Stimulated activated naive CD4-positive, alpha-beta T cell treated with Interleukin-2 at 50 U/mL for 16 hours (primary cell): ENCODE measurements at places on chromosomes 16 and 17.
A peak's percentile ranks its signal among the peaks of the same experiment; 100 is the strongest.

DNA sequence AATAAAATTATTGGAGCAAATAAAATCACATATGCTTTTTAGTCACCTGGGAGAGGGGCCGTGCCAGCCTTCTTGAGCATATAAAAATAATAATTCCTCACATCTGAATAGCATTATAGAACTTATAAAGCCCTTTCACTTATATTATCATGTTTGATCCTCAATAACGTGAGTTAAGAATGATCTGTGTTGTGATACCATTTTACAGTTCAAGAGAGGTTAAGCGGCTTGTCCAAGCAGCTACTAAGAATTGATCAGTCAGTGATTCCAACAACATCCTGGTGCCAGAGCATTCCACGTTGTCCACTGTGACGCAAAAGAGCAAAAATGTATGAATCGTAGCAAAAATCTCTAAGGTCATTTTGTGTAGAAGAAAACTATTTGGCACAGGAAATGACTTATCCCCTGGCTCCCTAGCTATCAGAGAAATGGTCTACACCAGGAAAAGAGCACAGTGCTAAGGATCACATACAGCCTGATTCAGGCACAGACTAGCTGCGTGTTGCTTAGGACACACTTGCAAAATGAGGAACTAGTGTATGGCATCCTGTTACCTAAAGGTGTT is 33.0 kb downstream of the ANKFN1 start:
- DNase-seq: no peak

- DNase-seq: no peak
Observed at GRCh38 chr16:85673529-85674417, 15.0 kb downstream of the GINS2 start.

GRCh38 chr17:29079433-29079832 is 36.5 kb downstream of the PIPOX start:
- DNase-seq: no peak

- DNase-seq: peak; percentile 32
Observed at GRCh38 chr16:31200821-31201568, 1.6 kb downstream of the PYCARD start.

DNA sequence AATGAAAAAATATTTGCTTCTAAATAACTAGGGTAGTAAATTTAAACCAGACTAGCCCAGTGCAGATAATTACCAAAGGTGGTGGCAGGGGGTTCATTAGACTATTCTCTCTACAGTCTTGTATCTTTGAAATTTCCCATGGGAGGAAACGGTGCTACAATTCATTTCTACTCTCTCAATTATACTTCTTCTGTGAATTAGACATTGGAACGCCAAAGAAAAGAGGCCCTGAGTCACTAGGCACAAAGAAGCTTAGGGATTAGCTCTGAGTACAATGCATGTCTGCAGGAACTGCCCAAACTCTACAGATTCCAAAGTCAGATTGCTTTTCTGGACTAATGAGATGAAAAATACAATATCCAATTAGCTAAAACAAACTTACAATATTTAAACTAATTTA is 30.7 kb upstream of the ARL6IP1 start:
- no peak for DNase-seq

- DNase-seq: no peak
Observed at GRCh38 chr16:57633383-57634064, 5.1 kb downstream of the ADGRG1 start.

DNA sequence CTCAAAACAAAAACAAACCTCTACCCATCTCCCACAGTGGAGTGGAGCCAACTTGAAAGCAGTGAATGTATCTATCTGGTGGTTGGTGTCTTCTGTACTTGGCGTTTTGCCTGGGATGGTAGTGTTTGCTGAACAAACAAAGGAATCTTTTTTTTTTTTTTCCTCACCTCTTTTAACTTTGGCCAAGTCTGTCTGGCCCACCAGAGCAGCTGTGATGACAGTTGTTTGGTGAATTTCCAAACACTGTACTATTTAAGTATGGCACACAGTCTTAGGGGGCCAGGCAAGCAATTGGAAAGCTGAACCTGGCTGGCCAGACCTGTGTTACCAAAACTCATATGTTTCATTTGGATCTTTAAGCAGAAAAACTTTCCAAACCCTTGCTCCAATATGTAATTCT is 101.8 kb upstream of the CDH13 start:
- DNase-seq: no peak
